ENCODE measurements at places on chromosomes 2 and 18.
A peak's percentile ranks its signal among the peaks of the same experiment; 100 is the strongest.

DNA sequence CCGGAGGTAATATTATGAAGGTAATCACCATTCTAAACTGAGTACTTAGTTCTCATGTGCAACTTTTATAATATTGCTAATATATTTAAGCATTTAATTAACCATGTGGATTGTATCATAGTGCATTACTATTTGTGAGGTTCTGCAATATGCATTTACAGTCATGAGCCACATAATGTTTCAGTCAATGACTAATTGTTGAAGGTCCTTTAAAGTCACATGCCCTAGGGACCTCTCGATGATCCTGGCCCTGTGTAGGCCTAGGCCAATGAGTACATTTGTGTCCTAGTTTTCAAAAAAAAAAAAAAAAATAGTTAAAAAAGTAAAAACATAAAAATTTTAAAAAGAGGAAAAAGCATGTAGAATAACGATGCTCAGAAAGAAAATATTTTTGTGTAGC, 298.0 kb downstream of the DSEL start:
- DNase-seq = no peak

GRCh38 chr2:97750017-97750416, 36.6 kb downstream of the ZAP70 start:
- DNase-seq = no peak

GRCh38 chr2:24482972-24483300, 8.1 kb upstream of the NCOA1 start:
- no peak for DNase-seq

DNA sequence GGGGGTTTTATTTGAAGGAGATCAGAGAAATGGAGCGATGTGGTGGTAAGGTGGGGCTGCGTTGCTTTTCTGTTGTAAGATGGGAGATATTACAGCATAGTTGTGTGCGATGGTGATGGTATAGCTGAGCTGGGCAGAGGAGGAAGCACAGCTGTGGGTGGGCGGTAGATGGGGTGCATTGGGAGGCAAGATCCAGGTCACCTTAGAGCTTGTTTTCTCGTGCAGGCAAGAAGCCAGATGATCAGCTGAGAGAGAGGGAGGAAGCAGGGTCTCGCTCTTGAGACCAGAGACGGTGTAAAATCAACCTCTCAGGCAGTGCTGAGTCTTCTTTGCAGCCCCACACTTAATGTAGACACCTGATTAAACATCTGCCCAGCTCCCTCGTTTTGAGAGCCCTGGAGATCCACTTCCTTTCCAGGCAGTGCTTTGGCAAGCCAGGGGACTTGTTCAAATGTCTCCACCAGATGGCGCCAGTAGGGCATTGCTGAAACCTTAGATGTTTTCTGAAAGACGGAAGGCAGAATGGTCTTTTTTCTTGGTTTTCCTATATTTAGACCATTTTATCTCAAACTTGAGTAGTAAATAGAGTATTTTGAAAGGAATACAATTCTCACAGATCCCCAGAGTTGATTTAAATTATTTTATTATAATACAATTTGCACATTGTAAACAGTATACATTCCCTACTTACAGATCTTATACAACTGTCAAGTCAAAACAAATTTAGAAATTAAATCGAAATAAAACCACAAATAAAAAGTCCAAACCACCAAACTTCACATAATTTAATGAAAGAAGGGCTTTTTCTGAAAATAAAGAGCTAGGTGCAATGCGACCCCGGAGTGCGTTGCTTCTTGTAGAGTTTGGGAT, 21.1 kb upstream of the LYPD6B start:
- DNase-seq = peak; percentile 43

- no peak for DNase-seq
Observed at GRCh38 chr2:222594679-222595078, 61.2 kb downstream of the FARSB start.

DNA sequence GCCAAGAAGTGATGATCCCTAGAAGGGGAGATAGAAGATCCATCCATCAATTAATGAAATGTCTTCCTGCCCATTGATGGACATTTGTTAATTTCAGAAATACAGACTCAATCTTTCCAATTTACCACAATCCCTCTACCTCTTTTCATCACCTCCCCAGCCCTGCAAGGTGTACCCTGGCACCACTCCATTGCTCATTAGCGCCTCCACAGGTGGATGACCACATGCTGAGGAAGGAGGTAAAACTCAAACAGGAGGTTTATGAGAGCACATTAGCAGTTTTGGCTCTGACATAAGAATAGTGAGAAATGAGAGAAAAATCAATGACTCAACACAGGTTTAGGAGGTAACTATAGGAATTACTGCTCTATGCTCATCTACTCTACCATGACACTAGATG, 208.0 kb downstream of the C1D start:
- no peak for DNase-seq

DNA sequence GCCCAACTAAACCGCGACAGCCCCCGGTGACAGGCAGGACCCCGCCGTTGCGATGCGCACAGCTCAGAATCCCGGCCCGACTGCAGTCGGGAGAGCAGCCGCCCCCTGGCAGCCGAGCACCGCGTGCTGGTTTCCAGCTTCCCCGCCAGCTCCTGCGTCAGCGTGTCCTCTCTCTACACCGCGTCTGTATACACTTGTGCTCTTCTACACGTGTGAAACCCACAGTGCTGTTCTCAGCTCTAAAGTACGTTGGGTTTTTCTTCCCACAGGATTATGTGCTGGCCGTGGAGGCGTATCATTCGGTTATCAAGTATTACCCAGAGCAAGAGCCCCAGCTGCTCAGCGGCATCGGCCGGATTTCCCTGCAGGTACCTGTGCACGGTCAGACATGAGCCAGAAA, 54.0 kb downstream of the ADI1 start:
- DNase-seq = no peak

DNA sequence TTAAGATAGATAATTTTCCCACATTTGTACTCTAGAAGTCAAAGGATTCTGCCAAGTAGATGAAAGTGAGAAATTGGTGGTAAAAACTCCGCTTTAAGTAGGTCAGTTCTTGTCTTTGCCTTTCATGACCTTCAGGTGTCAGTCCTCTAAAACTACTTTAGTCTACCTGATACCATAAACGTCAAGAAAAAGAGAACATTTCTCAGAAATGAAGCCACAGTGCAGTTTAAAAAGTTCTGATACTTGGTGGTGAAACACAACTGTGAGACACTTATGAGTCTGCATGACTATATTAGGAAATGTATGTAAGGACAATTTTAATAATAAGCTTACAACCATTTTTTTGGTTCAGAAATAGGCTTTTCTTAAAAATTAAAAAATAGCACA, 583.3 kb downstream of the SATB2 start:
- no peak for DNase-seq

DNA sequence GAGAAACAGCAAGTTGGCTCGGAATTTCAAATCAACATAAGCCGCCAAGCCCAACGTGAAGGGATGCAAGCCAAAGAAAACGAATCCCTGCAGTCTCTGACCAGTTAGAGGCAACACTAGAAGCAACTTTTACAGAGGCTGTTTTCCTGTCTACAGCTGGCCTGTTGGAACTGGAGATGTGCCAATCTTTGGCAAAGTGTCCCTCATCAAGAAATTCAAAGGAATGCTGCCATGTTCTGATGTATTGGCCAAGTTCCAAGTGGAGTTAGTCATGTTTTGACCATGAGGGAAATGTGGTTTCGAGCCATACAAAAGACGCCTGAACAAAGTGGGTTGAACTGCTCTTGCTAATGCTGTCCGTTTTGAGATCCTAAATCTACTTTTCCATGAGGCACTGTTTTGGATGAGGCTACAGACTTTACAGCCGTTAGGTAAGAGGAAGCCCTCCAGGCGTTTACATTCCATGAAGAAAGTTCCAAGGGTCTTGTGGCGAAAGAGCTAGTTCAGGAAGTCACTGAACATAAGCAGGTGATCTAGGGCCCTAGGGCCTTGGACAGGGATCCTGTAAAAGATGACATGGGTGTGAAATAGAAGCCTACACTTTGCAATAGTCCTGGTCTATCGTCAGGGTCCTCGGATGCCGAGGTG, 140.7 kb upstream of the PXDN start:
- no peak for DNase-seq

DNA sequence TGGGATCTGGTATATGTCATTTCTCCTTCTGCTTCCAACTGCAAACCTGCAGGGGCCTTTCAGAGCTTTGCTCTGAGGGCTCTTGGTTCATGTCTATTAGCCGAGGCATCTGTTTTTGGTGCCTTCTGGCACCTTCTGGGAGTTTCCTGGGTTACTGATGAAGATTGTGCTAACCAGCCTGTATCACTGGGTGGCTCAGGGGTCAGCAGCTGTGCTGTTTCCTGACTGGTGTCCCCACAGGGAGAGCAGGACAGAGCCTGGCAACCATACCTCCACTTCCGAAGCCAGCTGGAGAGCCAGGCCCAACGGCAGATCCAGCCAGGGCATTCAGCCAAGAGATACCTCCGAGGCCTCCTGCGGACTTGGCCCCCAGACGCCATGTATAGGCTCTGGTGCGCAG, 17.5 kb downstream of the KIAA2012 start:
- DNase-seq = no peak

GRCh38 chr2:179234658-179235240, 29.9 kb downstream of the SESTD1 start:
- DNase-seq = no peak

DNA sequence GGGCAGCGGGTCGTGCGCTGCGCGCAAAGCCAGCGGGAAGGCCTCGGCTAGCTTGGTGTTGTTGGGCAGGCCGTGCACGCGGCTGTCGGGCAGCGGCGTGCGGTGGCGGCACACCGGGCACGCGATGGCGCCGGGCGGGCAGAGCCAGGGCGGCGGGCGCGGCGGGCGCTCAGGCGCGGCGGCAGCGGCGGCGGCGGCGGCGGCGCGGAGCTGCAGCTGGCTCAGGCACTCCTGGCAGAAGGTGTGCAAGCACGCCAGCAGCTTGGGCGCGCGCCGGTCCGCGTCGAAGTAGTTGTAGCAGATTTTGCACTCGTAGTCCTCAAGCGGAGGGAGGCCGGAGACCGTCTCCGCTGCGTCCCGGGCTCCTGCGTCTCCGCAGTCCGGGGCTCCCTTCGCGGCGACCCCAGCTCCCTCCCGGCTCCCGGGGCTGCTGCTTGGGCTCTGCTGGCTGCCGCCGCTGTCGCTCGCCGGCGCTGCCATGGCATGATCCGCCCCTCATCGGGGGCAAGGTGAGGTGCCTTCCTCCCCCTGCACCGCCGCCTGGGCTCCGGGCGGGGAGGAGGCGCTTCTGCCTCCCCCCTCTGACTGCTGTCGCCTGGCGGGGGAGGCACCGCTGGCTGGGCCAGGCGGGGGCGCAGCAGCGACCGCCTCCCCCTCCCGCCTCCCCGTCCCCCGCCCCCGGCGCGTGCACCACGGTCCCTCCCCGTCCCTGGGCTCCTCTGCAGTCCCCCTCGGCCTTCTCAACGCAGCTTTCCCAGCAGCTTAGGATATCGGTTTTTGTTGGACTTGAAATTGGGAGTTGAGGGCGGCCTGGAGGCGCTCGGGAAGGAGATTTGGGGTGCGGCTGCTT, 21.0 kb upstream of the PAX3 start:
- DNase-seq = peak; percentile 9

GRCh38 chr18:74438091-74438490, 19.0 kb downstream of the DIPK1C start:
- no peak for DNase-seq

- no peak for DNase-seq
Observed at GRCh38 chr18:4801151-4801550, 346.0 kb upstream of the DLGAP1 start.

GRCh38 chr2:218970894-218971293, 11.4 kb downstream of the CDK5R2 start:
- DNase-seq = no peak

- peak; percentile 3 for DNase-seq
Observed at GRCh38 chr2:138244501-138244925, 257.1 kb upstream of the SPOPL start.

DNA sequence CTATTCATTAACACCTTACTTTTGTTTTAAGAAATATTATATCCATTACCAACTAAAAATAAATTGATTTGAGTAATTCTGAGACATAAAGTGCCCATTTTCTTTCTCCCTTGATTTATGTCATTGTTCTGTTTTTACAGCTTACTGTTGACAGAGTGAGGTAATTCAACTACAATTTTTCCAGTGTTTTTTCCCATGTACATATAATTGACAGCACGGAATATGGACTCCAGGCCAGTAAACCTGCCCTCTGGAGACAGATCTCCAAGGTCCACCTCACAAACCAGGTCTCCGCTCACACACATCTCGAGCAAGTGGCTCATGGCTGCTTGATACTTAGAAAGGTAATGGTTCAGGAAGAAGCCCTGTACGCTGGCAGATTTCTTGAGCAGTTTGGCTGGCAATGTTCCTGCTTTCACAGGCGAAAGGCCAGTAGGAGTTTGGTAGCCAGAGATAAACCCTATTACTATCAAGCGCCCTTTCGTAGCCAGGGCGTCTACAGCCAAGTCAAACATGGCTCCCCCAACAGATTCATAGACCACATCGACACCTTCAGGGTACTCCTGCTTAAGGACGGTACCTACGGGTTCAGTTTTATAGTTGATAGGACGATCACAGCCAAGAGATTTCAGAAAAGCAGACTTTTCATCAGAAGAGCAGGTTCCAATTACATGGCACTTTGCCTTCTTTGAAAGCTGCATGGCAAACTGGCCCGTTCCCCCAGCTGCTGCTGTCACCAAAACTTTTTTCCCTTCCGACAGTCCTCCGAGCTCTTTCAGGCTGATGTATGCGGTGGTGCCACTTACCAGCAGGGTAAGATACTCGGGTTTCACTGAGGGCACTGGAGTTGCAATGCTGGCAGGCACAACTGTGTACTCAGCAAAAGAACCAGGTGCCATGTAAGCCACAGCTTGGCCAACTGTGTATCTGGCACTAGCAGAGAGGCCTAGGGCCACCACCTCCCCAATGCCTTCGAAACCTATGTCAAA, 7.4 kb downstream of the PTGR3 start:
- no peak for DNase-seq

GRCh38 chr2:193349642-193350041, 1154.9 kb upstream of the TMEFF2 start:
- no peak for DNase-seq

DNA sequence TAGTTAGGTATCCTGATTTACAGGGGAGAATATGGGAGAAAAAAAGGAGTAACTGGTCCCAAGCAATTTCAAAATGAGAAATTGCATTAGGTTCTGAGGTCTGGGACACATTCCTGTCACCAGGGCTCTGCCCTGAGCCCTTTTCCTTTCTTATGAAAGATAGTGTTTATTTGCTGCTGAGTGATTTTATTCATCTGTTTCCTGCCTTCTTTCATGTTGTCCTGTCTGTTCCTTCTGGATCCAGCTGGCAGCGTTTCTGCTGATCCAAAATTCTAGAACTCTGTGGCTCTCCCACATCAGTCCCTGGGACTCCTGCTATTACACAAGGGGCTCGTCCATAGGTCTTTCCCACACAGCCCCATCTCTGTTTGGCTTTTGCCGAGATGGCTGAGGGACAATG, 519.1 kb upstream of the SALL3 start:
- DNase-seq = no peak

DNA sequence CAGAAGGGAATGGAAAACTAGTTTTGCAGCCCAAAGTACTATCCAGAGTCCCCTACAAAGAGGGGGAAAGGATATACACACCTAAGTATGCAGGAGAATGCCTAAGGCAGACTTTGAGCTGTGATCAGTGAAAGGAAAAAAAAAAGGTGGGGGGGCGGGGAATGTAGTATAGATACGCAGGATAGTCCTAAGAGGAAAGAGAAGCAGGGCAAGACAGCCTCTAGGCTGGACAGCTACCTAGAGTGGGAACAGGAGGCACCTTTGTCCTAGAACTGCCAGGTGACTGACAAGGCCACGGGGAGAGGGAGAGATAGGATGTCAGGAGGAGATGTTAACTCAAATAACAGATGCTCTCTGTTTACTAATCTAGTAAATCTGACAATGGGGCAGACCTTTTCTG, 6.0 kb downstream of the REEP1 start:
- DNase-seq = no peak
